ENCODE measurements at places on chromosomes 6 and 20.

- peak; percentile 54 for DNase-seq
These were observed 44.7 kb downstream of the NFATC2 start for GRCh38 chr20:51497542-51498467.

DNA sequence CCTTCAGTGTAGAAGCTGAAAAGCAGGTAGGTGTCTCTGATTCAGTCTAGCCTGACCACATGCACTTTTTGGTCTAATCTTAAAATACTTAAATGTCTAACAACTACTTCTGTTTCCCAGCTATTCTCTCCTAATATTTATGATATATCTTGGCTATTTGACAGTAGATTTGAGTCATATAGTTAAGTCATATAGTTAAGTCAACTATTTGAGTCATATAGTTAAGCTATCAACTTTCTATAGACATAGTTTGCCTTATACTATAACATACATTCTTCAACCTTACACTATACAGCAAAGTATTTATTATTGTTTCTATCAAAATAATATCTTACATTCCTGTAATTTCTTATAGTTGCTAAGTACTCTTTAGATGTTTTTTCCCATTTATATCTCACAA is 110.9 kb downstream of the GMDS start:
- no peak for DNase-seq

DNA sequence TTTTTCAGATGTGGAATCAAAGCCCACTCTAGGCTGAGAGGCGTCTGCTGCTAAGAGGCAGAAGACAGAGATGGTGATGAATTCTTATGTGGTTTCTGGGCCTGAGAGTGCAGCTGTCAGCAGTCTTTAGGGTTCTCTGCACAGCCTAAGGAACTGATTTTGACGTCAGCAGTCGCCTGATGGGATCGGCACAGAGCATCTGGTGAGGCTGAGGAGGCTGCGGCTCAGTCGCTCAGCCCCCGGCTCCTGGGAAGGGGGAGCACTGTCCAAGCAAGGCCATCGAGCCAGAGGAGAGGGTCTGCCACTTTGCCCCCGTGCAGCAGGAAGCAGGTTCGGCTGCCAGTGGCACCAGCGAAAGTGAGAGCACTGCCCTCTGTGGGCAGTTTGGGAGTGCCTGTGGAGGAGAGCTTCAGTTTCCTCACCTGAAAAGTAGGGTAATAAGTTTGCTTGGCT is 92.5 kb downstream of the TCP11 start:
- DNase-seq, result no peak

- no peak for DNase-seq
These were observed 1.7 kb upstream of the AIG1 start for GRCh38 chr6:143058987-143059386.

DNA sequence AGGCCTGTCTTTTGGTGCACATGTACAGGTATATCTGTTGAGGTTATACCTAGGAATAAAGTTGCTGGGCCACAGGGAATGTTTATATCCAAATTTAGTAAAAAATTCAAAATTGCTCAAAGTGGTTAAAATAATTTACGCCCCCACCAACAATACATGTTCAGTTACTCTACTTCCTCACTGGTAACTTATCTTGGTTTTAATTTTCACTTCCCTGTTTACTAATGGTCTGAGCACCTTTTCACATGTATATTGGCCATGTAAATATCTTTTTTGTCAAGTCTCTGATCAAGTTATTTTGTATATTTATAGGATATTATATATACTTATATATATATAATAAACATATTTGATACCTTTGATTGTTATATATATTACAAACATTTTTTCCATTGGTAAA is 9.7 kb downstream of the PDE7B start:
- DNase-seq, result peak; percentile 2

DNA sequence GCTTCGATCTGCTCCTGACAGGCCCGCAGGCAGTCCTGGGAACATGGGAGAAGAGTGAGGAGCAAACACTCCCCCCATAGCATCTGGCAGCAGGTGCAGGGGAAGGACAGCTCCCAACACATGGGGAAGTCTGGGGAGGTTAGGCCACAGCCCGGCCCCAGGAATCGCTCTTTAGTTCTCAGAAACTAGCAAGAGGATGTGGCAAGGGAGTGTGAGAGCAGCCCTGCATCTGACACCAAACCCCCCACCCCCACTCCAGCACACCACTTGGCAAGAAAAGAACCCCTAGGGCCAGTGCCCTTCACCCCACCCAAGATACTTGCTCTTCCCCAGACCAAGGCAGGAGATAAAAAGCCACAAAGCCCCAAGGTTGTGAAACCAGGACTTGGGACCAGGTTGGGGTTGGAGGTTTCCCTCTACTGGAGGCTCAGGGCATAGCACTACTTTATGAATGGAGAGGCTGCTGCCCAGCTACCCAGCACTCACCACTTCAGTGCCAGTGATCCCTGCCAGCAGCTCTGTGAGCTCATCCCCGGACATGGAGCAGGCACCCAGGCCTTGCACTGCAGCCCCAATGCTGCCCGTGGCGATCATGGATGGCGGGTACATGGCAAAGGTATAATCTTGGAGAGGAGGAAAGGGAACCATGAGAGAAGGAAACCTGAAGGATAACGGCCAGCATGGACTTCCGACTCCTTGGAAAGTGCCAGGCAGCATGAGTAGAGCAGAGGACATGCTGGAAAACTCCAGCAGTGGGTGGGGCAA is 5.4 kb downstream of the CCND3 start:
- DNase-seq, result peak; percentile 50

- DNase-seq, result no peak
These were observed 56.7 kb downstream of the ISM1 start for GRCh38 chr20:13277663-13278295.

DNA sequence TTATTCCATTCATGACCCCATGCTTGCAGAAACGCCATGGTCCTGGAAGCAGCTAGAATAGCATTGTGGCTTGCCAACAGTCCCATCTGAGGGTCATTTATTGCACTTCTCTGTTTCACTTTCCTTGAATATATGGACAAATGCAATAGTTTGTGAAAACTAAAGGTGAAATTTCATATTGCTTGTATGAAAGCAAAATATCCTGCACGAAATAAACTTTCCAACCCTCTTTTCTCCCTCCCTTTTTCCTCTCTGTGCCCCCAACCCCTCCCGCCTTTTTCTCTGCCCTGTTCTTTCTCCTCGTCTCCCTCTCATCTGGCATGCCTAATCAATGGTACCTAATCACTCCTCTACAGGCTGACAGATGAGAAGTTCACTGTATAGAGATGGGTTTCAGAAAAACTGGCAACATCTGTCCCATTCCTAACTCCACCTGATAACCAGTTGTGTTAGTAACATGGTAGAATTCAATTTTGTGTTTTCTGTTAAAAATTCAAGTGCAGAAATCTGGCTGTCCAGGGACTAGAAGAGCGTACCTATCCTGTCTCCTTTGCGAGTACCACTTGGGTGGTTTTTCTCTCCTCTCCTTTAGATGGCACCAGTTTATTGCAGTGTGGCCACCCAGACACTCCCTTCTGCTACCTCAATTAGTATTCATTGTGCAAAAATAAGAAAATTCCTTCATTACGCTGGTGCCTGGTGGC is 198.6 kb downstream of the FOXA2 start:
- DNase-seq, result no peak

DNA sequence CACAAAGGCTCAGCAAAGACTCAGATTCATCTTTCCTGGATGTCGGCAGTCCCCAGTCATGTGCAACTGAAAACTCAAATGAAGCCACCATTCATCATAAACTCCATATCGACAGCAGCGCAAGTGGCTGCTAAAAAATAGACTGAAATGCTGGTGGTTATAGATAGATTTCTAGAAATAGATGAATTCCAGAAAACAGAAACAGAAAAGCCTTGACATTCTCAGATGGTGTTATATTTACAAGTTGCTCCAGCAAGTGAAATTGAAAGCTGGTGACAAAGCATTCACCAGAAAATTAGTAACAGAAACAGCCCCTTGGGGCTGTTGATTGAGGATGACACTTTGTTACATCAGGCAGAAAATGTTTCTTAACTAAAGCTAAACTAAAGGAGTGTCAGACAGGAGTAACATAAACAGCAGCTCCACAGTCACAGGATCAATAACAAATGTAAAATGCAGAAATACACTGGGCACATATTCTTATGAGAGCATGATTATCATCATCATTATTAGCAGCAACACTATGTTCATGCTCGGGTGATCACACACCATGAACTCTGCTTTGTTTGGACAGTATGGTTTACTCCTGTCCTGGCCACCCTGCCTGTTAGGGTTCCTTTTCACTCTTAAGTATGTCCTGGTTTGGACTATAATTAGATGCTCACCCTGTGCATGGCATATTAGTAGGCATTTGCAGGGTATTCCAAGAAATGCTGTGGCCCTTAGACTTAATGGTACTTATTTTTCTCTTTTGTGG is 36.4 kb upstream of the SLC35F1 start:
- DNase-seq, result no peak

DNA sequence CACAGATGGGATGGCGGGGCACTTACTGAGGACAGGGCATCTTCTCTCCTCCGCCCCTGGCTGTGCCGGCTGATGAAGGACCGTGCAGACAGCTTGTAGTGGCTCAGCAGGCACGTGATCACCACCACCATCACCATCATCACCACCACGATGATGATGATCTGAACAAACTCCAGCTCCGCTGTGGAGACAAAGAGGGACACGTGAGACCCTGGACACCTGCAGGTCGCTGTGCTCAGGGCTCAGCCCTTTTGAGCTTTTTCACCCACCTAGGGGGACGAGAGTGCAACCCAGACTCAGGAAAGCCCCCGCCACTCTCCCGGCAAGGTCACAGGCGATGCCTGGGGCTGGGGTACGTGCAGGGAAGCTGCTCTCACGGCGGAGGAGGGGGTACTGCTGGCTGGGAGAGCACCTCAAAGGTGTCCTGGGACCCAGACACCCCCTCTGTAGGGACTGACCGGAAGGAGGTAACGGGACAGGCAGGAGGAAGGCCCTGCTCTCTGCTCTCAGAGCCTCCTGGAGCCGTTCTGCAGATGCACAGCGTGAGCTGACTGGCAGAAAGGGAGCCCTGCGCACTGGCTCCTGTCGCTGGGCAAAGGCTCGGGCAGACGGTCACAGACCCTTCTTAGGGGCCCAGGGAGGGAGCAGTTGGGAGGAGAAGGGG is 39.4 kb upstream of the ZBP1 start:
- no peak for DNase-seq

DNA sequence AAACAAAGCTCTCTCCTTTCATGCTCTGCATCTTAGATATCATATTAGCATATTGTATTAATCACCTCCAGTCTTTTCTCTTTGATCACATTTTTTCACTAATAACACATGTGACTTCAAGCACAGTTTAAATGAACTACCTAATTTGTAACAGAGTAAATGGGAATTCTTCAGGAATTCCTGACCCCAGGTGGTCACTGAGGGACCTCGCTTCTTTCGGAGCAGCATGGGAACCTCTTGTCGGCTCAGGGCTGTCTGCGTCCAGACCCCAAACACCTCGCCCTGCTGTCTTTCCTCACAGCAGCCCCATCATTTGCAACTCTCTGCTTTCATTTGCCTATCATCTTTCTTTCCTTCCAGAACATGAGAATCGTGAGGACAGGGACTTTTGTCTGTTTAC is 103.5 kb downstream of the DACT2 start:
- no peak for DNase-seq

GRCh38 chr6:19394051-19394450 is 443.1 kb upstream of the ID4 start:
- DNase-seq, result no peak

DNA sequence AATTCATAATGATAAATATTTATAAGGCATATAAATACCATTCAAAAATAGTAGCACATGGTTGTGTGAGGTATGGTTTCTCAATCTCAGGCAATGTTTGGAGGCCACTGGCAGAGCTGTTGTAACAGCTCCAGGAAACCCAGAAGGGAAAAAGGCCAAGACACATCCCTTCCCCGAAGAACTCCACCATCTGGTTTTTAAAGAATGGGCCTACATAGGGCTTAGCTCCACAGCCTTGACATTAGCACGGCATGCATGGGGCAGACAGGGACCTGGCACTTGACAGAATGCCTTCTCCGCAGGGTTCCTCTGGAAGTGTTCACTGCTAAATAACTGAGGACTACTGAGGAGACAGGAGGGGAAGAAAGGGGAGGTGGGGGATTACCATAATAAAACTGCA is 16.1 kb upstream of the FOXO3 start:
- no peak for DNase-seq

GRCh38 chr6:126337323-126337722 is 2.6 kb upstream of the CENPW start:
- no peak for DNase-seq

GRCh38 chr6:113672491-113673149 is 184.5 kb upstream of the MARCKS start:
- no peak for DNase-seq

DNA sequence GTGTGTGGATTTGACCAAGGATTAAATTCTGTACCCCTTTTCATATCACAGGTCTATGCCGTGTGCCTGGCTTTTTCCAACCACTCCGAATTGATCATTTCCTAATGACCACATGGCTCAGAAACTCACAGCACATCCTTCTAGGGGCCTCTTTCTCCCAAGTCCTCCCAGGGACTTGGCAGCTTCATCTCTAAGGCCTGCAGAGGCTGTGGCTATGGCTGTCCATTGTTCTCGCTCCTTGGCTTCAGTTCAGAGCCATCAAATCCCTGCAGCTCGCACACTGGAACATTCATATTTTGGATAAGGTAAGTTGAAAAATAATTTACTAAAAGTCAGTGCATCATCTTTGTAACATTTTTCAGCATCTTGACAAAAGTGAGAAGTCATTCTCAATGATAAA is 497.2 kb upstream of the CDH4 start:
- no peak for DNase-seq

DNA sequence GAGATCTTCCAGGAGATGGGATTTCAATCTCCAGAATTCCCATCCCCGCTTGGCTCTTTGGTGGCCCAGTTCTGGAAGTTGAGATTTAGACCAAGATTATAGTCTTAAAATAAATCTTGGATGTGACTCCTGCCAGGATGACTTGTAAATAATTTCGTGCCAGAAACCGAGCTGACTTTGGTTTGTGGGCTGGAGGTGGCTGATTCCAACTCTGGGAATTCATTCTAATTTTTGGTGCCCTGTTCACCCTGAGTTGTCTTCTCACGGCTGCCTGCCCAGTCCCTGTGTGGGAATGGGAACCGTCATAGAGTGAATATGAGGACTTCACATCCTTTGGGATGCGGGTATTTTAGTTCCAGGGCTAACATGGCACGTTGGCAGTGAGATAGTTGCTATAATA is 64.8 kb downstream of the JARID2 start:
- no peak for DNase-seq

DNA sequence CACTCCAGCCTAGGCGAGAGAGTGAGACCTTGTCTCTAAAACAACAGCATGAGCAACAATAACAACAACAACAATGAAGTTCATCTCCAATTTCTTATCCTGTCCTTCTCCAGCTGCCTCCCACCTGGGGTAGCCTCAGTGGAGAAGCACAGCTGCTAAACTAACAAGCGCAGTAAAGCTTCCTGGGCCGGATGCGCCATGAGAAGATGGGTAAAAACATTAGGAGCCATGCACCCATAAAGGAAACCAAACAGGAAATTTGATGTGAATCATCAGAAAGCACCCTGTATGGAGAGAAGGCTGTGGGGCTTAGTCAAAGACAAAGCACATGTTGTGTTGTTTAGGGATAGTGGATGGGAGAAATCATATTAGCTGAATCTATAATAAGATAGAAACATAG is 61.1 kb upstream of the CCN6 start:
- peak; percentile 28 for DNase-seq

- DNase-seq, result no peak
These were observed 2.7 kb upstream of the TCF21 start for GRCh38 chr6:133886104-133886775.

- DNase-seq, result no peak
These were observed 313.4 kb upstream of the MOCS1 start for GRCh38 chr6:40247516-40248115.

Measured in hematopoietic multipotent progenitor cell (in vitro differentiated cells).